Bone marrow (tissue), 2 donors: ENCODE measurements at places on chromosomes 16 and 17.
A peak's percentile ranks its signal among the peaks of the same experiment; 100 is the strongest.

DNA sequence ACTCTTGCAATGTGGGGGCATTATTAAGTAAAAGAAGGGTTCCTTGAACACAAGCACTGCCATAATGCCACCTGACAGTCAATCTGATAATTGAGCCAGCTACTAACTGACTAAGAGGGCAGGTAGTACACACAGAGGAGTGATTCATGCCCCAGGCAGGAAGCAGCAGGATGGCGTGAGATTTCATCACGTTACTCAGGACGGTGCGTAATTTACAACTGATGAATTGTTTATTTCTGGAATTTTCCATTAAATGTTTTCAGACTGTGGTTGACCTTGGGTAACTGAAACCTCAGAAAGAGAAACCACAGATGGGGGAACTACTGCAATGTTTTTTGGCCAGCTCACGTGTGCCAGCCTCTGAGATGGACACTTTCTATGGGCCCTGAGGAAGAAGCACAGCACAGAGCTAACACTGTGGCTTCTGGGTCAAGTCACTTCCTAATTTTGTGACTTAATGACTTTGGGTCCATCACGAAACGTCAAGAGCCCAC, 46.7 kb downstream of the C17orf67 start:
- DNase-seq: peak; percentile 94

GRCh38 chr16:69273009-69273408, 38.1 kb upstream of the VPS4A start:
- DNase-seq: no peak

GRCh38 chr16:14013571-14014283, 57.4 kb upstream of the MRTFB start:
- DNase-seq: no peak

- DNase-seq: no peak
Measured at GRCh38 chr16:9934723-9935508, 247.3 kb downstream of the GRIN2A start.

DNA sequence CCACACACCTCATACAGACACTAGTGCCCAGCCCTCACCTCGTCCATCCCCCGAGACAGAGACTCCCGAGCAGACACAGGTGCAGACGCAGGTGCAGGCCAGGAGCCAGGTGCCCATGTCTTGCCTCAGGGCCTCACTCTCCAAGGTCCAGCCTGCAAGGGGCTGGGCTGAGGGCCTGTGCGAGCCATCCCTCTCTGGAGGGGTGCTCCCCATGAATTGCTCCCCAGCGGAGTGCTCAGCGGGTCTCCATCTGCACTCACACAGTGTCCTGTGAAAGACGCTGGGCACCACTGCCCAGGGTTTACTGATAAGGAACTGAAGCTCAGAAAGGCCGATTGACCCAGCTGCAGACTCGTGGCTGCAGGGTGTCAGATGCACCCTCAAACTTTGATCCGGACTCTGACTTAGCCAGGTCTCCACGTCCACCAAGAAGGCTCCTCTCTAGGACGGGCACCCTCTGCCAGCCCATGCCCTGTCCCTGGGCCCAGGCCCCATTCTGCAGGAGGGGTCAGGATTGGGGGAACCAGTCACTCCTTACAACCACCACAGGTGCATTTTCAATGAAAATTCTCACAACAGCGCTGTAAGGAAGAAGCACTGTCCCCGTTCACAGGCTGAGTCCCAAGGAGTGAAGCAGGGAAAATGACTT, 16.9 kb downstream of the POLR3K start:
- DNase-seq: no peak

GRCh38 chr17:27805520-27806146, 5.3 kb upstream of the NOS2 start:
- peak; percentile 50 for DNase-seq

- no peak for DNase-seq
Measured at GRCh38 chr17:66850692-66851091, 15.8 kb downstream of the CACNG5 start.

GRCh38 chr17:42531455-42532354, 4.3 kb upstream of the NAGLU start:
- peak; percentile 3 for DNase-seq

GRCh38 chr16:14667347-14668266, 26.5 kb downstream of the PLA2G10 start:
- no peak for DNase-seq

GRCh38 chr16:85617948-85618347, 4.8 kb downstream of the GSE1 start:
- DNase-seq: no peak

GRCh38 chr17:9298135-9298534, 276.8 kb downstream of the NTN1 start:
- DNase-seq: no peak

- DNase-seq: no peak
Measured at GRCh38 chr16:84879569-84880487, 60.0 kb downstream of the CRISPLD2 start.

DNA sequence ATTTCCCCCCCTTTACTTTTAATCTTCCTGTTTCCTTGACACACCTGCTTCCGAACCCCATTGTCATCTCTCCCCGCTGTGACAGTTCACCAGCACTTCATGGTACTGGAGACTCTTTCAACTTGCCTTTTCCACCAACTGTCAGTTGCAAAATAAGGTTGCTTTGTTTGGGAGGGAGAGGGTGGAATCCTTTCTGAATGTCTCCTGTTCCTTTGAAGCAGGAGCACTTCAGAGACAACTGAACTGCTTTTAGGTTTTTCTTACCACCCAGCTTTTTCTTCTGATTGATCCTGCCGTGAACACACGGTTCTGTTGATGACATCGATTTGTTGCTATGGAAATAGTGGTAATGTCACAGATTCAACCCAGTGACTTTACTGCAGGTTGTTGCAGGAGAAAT, 42.0 kb downstream of the RPA1 start:
- DNase-seq: no peak

DNA sequence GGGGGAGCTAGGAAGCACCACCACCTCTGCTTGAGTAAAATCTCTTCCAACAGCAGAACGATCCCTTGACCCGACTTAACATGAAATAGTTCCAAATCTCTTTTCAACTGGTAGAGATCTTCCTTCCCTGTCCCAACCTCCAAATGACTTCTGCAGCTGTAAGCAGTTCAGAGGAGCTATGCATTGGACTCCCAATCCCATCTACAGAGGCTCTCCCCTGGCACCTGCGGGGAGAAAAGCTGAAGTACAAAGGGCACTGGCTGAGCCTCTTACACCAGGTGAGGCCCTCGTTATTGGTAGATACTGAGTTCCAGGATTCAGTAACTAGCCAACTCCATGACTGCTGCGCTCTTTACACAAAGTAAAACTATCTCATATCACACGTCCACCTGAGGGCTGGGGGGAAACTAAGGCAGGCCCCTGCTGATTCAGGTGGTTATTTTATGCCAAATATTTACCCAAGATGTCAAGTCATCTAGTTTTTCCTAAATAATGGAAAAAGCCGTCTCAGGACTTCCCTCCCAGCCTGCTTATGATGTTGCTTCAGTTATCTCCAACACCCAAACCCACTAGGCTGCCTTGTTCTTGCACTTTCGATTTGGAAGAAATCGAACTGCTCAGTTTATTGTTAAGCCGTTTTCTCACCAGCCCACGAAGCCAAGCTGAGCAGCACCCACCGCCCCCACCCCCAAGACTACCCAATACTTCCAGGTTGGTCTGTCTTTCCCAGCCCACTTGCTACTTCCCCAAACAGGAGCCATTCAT, 3.2 kb downstream of the ACTG1 start:
- DNase-seq: no peak

DNA sequence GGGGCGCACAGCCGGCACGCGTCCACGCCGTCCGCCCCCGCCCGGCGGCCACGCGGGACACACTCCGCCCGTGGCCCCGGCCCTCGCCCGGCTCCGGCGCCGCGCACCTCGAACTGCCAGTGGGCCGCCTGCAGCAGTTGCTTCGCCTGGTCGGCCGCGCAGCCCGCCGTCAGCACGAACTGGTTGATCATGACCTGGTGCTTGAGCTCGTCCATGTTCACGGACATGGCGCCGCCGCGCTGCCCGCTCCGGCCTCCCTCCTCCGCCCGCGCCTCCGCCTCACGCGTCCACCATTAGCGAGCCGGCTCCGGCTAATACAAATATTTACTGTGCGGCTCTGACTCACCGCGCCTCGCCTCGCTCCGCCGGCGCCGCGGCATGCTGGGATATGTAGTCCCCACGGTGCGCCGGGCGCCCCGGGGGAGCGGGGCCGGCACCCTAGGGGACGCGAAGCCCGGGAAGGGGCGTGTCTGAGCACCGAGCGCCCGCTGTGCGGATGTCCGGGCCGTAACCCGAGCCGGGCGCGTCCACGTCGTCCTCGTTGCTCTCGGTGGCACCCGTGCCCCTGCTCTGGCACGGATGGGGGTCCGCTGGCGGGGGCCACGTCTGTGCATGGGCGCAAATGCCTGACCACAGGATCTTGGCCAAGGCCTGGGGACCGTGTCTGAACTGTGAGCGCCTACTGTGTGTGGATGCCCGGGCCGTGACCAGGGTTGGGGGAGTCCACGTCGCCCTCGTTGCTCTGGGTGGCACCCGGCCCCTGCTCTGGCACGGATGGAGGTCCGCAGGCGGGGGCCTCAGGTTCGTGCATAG, at the start of gene UBALD1:
TSS of gene UBALD1 (minus strand) at position 318 of the 813 bp plus-strand sequence. CDS start at position 227, 91 bp downstream.
- peak; percentile 23 for DNase-seq

DNA sequence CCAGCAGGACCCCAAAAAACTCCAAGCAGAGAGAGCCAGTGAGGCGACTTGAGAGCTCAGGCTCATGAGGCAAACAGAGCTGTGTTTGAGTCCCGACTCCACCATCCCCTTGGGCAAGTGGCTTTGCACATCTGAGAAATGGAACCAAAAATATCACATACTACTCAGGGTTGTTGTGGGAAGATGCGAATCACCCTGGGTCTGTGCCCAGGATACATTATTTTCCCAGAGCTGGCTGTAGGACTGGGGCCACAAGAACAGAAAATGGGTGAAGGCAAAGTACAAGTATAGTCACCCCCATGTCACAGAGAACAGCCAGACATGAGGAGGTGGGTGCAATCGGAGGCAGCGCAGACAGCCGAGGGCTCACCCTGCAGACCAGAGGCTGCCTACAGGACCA, 127.3 kb downstream of the GAS7 start:
- DNase-seq: no peak

DNA sequence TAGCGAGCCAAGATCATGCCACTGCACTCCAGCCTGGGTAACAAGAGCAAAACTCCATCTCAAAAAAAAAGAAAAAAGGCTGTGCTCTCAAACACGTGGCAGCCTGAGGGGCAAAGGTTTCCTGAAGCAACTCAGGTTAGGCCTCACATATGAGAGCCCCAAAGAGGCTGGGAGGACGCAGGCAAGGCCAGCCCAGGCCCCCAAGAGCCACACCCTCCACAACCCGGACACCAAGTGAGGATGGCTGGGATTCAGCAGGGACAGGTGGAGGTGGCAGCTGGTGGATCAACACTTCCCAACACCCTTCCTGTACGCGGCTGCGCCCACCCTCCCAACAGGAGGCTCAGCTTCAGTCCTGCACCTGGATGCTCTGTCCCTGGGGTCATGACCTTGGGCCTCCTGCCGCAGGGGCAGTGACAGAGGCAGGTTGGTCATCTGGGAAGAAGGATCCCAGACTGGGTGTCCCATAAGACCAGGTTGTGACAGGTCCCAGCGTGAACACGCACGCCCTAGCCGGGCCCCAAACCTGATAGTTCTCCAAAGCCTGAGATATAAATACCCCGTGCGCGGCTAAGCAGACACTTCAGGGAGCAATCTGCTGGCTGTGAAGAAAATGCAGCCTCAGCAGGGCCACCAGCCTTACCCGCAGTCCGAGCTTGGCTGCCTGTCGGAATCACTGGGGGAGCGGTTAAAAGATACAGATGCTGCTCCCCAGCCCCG, 78.1 kb downstream of the TIMM22 start:
- DNase-seq: no peak

- no peak for DNase-seq
Measured at GRCh38 chr16:56600398-56600999, 7.9 kb upstream of the MT2A start.

- no peak for DNase-seq
Measured at GRCh38 chr16:85437166-85438052, 175.7 kb upstream of the GSE1 start.

GRCh38 chr17:2101448-2102257, 46.8 kb downstream of the HIC1 start:
- DNase-seq: peak; percentile 84

GRCh38 chr16:886084-886543, 84.7 kb downstream of the LMF1 start:
- no peak for DNase-seq

DNA sequence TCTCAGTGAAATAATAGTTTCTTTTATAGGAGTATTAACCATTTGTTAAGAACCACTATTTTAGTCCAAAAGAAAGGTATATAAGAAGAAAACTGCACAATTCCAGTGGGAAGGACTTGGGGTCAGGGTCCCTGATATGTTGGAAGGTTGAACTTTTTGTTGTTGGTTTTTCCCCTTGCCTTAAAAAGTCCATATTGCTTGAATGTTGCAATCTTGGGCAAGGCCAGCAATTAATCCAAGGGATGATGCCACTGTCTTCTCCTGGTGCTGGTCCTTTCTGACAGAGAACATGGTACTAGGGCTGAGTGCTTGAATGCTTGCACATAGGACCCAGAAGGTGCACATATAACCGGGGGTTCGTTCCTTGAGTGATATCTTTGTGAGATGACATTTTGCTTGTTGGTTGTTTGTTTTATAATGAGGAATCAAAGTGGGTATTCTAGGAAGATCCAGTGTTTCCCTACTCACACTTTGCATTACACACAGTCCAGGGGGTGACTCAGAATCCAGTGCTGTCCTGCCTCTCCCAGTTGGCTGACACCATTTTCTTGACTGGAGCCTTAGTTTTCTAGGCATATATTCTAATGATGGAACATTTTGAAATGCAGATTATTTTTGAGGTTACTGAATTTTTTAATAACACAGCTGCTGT, 54.9 kb downstream of the SIAH1 start:
- DNase-seq: no peak

DNA sequence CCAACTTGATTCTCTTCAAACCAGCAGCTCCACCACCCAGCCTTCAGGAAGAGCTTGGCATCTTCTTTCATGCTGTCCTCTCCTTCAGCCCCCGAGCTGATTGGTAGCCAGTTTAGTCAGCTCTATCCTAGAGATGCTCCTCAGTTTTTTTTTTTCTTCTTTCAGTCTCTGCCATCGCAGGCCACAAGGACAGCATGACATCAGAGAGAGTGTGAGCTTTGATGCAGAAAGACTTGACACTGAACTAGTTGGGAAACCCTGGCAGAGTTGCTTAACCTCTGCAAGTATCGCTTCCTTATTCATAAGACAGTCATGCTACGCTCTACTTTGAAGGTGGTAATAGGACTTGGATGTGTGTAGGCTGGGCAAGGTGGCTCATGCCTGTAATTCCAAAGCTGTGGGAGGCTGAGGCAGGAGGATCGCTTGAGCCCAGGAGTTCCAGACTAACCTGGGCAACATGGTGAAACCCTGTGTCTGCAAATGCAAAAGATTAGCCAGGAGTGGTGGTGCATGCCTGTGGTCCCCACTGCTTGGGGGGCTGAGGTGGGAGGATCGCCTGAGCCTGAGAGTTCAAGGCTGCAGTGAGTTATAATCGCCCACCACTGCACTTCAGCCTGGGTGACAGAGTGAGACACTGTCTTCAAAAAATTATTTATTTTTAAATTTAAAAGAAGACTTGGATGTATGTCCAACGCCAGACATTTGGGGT, 2.6 kb downstream of the CD300LB start:
- DNase-seq: no peak

GRCh38 chr17:4116516-4116915, 26.3 kb downstream of the ZZEF1 start:
- DNase-seq: no peak
